Thymus (tissue), 14 donors: ENCODE measurements at places on chromosomes 5 and 9.

DNA sequence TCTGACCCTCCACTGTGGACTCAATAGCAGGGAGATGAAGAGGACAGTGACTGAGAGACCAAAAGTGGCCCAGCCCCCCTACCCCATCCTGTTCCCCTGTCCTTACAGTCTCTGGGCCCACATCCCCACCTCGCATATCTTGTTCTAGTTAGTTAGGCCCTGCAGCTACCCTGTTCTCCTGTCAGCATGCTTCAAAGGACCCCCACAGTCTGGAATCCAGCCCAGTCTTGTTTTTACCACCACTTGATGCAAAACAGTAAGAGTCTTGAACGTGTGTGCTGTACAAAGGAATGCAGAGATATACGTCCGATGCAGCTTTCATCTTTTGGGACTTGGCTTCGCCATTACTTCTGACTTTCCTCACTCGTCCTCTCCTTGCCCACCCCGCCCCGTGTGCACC is 12.2 kb upstream of the POMT1 start:
- no peak for DNase-seq

DNA sequence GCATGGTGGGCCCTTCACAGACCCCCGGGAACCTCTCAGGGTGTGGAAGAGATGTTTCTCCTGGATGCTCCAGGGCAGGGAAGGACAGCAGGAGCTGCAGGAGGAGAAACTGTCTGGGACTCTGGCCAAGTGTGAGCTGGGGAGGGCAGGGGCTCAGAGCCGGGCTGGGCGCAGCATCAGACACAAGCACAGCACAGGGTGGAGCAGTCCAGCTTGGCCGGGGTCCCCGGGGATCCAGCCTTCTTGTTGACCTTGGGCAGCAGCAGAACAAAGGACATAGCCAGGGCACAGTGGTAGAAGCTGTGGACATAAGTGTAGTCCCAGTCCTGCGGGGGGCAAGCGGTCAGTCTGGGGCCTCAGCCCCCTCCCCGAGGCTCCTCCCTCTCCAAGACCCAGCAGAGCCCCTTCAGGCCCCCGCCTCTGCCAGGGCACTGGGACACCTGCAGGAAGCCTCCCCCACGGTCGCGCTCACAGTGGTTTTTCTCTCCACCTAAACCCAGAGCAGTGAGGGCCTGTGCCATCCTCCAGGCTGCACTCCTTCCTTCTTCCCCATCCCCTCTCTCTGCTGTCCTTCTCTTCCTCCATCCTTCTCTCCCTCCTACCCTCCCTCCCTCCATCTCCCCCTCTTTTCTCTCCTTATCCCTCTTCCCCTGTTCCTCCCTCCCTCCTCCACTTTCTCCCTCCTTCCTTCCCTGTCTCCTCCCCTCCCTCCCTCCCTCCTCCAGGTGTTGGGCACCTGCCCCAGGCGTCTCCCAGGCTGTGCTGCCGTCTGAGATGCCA is 10.1 kb downstream of the MYMK start:
- DNase-seq, result no peak

- no peak for DNase-seq
Measured at GRCh38 chr5:74945561-74946165, 79.5 kb upstream of the FAM169A start.

DNA sequence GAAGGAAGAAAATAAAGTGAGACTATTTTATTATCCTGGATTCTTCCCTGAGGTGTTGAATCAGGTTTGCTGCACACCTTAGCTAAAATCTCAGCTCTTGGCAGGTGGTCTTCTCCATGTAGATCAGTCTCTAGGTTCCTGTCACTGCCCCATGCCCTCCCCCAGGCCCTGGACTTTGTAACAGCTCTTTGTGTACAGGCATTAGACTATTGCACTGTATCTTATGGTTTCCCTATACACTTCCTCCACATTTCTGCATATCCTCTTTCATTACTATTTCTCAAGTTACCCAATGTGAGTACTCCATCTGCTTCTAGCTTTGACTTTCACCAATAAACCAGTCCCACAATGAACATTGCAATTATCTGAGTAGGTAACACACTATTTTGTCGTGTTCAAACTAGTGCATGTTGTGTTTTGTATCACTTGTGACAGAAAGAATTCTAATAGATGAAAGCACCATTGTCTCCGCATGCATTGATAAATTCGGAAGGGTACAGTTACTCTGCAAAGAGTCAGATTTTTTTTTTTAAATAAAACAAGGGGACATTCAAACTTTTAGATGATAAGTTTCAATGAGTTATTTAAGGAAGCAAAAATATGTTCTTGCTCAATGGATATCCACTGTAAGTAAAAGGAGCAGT is 1348.7 kb upstream of the C9orf72 start:
- no peak for DNase-seq

DNA sequence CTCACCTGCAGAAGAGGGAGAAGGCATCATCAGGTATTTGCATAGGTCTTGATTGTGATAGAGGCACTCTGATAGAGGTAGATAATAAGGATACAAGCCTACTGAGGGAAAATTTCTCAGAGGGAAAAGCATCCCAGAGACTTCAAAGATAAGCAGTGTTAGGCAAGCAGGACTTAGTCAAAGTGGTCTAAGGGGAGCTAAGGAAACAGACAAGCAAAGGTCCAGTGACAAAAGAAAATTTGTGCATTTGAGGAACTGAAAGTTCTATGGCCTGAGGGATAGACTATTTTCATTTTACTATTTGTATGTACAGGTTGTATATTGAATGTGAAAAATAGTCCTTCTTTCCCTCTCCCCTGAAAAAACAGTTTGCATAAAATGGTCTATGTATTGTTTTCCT is 27.4 kb downstream of the OXCT1 start:
- no peak for DNase-seq

- no peak for DNase-seq
Measured at GRCh38 chr5:142143878-142144277, 35.3 kb downstream of the NDFIP1 start.

DNA sequence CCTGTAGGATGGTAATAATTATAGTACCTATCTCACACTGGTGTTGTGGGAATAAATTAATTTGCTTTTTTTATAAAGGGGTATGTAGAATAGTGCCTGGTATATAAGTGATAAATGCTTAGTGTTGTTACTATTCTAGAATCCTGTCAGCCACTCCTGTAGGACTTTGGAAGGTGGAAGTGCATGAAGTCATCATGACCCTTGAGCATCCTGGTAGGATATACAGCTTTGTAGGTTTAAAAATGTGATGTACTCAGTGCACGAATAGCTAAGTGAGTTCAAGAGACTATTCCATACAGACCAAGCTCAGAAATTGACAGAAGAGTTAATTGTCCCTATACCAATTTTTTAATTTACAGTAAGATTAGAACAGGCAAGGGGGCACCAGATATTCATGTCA is 258.8 kb upstream of the RFX3 start:
- no peak for DNase-seq

DNA sequence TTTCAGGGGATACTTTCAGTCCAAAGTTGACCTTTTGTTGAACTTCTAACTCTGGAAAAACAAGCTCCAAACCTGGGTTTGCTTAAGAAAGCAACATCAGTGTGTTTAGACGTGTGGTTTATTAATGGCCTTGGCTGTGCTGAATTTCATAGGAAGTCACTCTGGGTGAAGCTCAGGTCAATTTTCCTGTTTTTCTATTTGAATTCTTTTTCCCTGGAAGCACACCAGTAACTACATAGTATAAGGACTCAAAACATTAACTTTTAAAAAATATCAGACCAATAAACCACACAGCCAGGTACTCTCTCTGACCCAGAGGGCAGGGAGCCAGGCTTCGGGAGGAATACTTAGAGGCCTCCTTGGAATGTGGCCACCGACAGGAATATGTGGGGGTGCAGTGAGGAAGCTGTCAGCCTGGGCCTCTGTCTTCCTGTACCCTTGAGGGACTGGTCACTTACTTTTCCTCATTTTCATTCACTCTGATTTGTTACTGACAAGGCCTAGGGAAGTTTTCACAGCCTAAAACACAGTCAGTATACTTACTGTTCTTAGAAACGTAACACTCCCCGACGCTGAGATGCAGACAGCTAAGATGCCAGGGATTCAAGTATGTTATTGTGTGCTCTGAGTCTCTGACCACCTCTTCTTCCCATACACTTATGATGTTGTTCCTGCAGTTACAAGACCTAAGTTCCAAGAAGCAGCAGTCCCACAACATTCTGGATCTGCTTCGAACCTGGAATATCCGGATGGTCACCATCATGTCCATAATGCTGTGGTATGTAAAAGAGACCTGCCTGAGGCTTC is 18.9 kb downstream of the SLC22A5 start:
- DNase-seq, result no peak

GRCh38 chr5:60829490-60830266 is 14.4 kb downstream of the ELOVL7 start:
- no peak for DNase-seq

- DNase-seq, result no peak
Measured at GRCh38 chr5:143177263-143177983, 226.1 kb downstream of the NR3C1 start.

DNA sequence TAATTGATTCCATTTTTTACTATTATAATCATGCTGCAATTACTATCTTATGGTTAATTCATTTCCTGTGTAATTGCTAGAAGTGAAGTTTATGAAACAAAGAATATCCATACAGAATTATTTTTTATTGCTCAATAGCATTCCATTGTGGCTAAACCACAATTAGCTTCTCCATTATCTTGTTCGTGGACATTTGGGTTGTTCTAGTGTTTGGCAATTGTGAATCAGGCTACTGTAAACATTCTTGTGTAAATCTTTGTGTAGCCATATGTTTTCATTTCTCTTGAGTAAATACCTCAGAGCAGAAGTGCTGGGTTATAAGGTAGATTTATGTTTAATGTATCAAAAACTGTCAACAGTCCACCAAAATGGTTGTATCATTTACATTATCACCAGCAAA is 341.1 kb downstream of the MAT2B start:
- DNase-seq, result no peak

DNA sequence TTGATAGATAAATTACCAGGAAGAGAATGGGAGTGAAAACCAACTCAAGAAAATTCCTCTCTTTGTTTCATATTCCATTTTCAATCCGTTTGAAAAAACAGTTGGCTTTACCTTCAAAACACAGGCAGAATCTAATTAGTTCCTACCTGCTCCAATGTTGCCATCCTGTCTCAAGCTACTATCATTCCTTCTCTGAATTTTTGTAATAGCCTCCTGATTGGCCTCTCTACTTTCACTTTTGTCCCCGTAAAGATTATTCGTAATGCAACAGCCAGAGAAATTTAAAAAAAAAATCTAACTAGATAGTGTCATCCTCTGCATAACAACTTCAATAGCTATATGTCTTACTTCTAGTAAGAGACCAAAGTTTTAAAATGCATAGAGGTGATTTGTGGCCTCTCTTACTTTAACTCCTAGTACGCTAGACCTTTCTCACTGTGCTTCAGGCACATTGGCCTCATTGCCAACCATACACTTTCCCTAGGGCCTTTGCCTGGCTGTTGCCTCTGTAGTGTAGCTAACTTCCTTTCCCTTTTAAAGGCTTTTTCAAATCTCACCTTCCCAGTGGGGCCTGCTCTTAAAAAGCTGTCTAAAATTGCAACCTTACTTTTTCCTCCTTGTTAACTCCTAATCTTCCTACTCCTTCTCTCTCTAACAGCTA is 311.3 kb upstream of the GRIN3A start:
- DNase-seq, result no peak

DNA sequence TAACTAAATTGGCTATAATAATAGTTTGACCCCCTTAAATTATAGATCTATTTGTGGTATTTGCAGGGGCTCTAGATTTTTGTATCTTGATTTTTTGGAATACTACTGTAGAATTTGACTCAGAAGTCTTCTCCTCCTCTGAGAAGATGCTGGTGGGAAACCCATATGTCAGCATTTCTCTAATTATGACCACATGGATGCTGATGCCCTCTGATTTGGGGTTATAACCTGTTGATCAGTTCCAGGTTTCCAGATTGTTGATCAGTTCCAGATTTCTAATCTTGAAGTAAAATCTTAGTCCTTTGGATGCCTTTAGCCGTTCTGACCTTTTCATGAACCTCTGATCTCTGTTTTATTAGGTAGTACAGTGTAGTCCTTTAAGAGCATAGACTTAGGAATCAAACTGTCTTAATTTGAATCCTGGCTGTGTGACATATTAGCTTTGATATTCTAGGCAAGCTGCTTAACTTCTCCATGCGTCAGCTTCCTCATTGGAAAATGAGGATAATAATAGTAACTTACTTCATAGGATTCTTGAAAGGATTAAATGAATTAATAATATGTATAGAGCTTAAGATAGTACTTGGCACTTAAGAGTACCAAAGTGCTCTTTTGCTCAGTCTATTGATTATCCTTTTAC is 8.1 kb downstream of the FSD1L start:
- no peak for DNase-seq

DNA sequence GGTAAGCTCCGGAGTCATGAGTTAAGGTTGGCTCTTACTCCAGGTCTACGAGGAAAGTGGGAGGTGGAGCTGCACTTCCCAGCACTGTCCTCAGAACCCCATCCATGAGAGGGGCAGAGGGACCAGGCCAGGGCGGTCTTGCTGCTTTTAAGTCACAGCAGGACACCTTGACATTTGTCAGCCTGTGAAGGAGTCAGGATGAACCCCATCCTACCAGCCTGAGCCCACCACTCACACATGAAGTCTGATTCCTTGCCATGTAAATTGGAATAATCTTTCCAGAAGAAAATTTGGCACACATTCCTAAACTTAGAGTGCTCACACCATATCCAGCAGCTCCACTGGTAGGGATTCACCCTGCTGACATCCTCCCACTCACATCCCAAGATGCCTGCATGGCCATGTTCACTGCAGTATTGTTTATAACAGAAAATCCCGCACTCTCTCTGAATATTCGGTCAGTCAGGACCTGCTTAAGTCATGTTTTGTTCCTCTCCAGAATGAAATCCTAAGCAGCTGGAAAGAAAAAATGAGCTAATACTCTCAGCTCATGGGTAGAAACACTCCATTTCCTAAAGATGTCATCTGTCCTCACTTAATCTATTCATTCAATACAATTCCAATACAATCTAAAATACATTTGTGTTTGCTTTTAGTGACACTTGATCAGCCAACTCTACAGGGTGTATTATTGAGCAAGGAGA is 79.3 kb upstream of the COL5A1 start:
- no peak for DNase-seq

DNA sequence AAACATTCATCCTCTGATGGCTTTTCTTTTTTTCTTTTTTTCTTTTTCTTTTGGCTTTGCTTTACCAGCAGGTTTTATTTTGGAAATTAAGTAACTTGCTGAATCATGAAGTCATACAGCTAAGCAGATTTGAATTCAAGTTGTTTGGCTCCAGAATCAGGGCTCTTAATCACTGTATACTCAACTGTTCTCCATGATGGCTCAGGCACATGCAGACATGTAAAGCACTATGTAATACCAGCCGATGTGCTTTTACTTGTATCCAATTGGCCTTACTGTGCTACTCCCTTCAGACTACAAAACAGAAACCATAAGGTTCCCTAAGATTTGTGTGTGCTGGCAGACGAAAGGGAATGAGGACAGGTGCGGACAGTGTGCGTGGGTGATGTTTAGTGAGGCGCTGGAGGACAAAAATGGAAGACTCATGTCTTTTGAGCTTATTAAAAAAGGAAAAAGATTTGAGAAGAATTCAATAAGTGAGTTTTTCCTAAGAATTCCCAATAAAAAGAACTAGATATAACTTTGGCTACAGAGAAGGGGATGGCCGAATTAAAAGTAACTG is 44.7 kb upstream of the OTP start:
- DNase-seq, result no peak
